ENCODE measurements at places on chromosomes 16 and 17.

DNA sequence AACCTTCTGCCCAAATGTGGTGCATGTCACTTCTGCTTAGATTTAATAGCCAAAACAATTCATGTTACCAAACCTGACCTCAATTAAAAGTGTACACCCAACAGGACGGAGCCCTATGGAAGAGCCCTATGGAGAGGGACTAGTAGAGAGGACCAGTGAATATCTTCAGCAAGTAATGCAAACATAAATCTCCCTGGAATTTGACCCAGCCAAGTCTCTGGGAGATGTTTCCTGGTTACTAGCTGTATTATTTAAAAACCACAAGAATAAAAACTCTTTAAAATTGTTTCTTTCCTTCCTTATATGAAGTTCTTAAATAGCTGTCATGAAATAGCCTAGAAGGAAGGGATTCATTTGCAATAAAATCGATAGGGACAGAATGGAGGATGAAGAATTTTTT is 255.8 kb downstream of the CDH11 start:
- DNase-seq: no peak

DNA sequence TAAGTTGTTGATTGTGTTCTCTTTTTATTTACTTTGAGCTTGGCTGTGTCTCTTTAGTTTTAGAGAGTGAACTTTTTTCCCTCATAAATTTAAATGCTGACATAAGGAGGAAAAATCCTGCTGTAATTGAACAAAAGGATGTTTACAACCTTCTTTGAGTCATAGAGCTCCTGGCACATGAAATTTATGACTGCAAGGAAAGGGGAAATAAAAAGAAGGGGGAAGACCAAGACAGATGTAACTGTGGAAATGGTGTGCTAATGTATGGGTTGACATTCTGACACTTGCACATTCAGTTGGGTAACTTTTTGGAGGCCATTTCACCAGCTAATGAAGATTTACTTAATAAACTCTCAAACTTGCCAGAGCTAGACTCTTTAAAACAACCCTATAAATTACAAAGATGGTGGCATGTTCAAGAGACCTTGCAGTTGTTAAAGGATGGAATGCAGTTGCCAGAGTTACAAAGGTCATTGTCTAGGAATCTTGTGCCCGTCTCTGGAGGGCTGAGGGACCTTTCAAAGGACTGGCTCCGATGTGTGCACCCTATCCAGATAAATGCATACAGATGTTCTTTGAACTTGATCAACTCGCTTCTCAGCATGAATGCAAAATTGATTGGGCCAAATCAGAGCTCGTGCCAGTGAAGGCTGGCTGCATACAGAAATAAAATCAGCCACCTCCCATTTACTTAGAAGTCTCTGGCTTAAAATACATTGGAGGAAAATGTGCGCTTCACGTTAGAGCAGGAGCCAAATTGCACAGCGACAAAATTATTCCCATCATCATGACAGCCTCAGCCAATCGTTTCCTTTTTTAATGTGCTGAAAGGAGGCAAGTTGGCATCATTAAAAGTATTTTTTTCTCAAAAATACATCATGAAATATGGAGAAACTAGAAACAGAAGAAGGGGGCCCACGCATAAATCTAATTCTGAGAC is 289.0 kb upstream of the XYLT1 start:
- no peak for DNase-seq

GRCh38 chr16:82331974-82332750 is 162.1 kb upstream of the MPHOSPH6 start:
- DNase-seq: no peak

DNA sequence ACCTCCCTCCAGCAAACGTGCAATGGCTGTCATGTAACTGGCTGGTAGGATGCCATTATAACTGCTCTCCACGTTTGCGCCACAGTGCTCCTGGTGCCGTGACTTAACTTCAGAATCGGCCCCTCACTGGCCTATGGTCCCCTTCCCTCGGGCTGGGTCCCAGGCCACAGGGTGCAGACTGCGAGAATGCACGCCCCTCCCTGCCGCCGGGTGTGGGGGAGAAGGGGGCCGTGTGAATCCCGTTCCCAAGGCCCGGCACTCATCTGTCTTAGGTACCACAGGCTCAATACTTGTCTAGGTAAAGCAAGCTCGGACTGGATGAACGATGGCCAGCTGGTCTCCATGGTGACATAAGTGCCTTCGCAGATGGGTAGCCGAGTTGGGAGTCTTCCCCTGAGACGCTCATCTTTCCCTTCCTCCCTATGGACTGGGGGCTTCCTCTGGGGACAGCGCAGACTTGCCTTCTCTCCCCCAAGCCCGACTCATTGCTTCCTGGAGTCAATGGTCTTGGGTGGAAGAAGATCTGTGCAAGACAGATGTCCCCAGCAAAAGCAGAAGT is 37.8 kb downstream of the TIMM22 start:
- DNase-seq: no peak

DNA sequence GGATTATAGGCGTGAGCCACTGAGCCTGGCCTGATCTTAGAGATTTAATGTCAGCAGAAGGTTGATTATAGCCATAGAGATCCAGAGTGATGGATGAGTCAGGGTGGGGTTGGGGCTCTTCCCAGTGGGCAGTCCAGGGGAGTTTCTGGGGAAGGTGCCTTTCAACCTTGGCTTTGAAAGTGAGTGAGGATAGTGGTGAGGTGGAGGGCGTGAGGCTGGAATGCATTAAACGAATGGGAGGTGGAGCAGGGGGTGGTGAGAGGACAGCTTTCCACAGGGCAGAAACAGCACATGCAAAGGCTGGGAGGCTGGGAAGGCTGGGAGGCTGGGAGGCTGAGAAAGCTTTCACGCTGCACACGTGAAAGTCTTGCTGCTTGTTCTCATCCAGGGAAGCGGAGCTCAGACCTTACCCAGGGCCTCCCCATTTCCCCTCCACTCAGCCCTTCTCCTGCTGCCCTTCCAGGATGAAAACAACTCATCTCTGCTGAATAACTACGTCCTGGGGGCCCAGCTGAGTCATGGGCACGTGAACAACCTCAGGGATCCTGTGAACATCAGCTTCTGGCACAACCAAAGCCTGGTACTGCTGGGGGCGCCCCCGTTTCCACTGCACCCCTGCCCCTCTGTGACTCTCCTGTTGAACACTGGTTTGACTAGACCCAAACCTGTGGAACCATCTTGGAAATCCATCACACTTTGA is 22.3 kb downstream of the ADGRG5 start:
- DNase-seq: no peak

- DNase-seq: no peak
These were observed 568 bp upstream of the CCDC154 start for GRCh38 chr16:1444730-1445517.

DNA sequence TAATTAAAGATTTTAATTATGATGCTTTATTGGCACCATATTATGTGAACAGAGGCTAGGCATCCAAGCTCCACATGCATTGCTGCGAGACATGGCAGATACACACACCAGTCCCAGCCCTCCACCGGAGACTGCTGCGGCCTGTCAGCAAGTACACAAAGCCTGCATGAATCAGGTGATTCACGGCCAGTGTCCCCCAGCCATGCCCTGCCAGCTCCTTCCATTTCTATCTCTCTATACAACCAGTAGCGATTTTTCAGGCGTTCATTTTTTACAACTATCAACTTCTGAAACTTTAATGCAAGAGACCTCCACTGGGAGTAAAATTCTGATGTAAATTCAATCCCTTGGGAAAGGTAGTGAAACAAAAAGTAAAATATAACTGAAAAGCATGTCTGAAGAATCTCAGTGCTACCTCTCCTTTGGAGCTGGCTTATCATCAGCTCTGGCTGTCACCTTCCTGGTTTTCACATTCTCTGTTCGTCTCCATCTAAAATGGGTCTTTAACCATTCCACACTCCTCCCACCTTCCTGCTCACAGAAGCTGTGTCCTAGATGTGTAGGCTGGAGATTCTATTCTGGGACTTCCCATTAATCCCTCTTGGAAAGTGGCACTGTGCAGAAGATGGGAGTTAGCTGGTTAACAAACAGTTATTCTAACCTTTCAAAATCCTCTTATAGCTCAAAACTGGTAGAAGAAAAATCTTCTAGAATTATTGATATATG is 32.2 kb downstream of the HS3ST3A1 start:
- DNase-seq: no peak

- DNase-seq: no peak
These were observed 66.0 kb upstream of the HAS3 start for GRCh38 chr16:69039333-69039941.

DNA sequence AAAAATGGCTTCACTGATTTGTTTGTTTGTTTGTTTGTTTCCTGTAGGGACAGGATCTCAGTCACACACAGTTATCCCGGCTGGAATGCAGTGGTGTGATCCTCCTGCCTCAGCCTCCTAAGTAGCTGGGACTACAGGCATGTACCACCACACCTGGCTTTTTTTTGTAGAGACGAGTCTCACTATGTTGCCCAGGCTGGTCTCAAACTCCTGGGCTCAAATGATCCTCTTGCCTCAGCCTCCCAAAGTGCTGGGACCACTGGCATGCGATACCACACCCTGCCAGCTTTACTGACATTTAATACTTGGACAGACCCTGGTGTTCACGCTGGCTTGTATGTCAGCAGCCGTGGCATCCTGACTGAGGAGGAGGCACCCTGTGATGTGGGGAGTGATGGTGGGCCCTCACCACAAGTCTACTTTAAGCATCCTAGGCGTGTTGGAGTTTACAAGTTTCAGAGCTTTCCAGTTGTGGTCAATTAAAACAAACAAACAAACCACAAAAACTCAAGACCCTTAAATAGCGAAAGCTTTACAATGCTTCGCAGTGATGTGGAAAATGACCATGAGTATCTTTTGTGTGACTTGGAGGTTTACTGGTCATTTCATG is 5.1 kb downstream of the ABCA3 start:
- DNase-seq: no peak

- DNase-seq: peak; percentile 61
These were observed 5.9 kb upstream of the METRNL start for GRCh38 chr17:83073389-83074063.

DNA sequence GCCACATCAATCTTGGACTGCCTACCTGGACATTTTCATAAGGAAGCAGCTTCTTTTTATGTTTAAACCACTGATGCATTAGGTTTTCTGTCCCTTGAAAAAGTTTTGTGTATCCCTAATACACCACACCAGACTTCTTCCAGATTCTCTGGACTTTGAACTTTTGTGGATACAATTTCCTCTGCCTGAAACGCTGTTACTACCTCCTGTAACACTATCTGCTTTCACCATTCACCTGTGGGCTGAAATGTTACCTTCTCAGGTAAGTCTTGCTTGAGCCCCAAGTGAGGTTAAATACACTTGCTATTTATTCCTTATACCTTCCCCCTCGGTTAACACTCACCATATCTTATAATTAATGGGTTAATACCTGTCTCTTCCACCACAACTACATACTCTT is 2.7 kb downstream of the ZZEF1 start:
- no peak for DNase-seq

GRCh38 chr16:8920645-8921346 is 38.6 kb downstream of the LITAFD start:
- no peak for DNase-seq

DNA sequence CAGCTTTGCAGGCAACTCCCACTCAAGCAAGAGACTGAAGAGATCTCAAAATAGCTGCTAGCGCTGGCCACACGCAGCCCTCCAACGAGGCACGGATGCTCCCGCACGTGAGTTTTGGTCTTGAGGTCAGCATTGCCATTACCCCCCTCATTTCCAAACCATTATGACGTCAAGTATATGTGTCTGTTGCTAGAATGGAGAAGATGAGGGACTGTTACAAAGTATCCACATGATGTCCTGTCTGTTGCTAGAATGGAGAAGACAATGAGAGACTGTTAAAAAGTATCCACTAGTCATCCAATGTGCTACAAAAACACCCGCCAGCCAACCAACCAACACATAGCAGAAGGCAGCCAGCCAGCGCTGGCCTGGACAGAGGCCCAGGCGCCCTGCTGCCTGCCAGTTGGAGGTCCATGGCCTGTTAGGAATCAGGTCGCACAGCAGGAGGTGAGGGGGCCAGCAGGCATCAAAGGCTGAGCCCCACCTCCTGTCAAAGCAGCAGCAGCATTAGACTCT is 24.8 kb downstream of the KLHDC4 start:
- DNase-seq: no peak

DNA sequence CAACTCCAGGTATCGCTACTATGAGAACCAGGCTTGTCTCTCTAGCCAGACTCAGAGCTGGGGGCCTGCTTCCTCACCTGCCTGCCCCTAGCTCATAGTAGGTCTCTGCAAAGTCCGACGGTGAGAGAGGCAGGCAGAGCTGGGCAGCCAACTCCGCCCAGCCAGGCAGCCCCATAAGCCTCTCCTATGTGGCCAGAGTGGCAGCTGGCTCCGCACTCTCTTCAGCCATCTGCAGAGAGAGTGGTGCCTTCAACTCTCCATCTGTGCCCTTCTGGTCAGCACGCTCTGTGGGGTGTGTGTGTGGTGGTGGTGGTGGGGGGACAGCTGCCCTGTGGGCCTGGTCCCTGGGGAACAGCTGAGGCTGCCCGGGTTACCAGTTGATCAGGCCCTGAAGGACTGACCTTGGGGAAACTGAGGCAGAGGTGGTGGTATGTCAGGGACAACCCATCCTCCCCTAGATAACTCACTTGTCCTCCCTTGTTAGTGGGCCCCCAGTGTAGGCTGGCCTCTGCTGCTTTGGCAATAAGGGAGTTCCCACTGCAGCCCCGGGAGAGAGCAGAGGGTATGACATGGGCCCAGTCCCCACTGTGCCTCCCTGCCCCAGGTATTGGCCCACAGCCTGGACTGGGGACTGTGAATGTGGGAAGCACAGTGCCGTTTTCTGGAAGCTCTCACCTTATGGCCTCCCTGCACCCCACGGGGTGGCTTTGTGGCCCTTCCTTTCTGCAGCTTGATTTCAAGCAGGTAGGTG is 1.8 kb upstream of the ADGRG1 start:
- no peak for DNase-seq
